ENCODE measurements at places on chromosomes 3 and 15.

DNA sequence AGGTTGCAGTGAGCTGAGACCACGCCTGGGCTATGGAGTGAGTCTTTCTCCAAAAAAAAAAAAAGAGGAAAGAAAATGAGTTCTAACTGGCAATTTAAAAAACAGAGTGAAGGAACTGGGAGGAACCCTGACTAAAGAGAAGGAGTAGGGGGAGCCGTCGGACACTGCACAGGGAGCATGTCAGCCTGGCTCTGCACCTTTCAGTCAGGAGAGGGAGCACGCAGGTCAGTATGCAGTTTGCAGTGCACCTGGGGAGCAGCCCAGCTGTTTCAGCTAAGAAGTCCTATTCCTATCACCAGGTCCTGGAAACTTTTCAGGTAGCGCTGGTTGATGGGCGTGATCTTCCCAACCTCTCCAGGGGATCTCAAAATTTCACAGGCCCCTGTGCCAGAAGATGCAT lies 14.9 kb upstream of the ZXDC start:
- no peak for DNase-seq

DNA sequence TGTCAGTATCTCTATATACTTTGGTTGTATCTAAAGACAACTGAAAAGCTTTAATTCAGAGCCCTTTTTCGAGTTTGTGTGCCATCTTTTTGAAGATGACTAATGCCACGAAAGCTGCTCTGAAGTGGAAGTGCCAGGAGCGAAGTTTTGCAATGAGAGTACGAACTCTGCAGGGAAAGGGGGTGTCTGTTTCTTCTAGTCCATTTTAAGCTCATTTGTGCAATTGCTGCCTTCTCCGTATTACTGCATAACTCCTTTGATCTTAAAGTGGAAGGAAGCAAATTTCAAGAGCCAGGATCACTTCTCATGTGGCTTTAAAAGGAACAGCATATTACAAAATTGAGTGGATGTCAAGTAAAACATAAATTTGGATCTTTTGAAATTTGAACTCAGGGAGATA lies 245.3 kb downstream of the FEZF2 start:
- no peak for DNase-seq

DNA sequence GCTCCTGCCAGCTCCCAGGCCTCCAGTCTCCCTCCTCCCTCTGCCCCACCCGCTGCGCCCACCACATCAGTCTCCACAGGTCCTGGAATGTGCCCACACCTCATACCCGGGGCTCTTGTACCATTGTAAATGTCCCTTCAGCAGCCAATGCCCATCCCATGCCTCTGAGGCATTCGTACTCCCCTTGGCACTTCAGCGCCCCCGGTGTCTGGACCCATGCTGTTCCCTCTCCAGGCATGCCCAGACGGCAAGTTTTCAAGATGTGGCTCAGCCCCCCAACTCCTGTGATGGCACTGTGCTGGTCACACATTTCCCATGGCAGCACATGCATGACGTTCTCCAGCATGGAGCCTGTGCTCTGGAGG lies 13.3 kb downstream of the PLXND1 start:
- no peak for DNase-seq

GRCh38 chr3:158058495-158059130 lies 47.6 kb downstream of the SHOX2 start:
- DNase-seq = no peak

- no peak for DNase-seq
Measured at GRCh38 chr3:45120359-45121158, 25.6 kb downstream of the CDCP1 start.

Data from hematopoietic multipotent progenitor cell (in vitro differentiated cells).